ENCODE measurements at places on chromosomes 11 and 22.

DNA sequence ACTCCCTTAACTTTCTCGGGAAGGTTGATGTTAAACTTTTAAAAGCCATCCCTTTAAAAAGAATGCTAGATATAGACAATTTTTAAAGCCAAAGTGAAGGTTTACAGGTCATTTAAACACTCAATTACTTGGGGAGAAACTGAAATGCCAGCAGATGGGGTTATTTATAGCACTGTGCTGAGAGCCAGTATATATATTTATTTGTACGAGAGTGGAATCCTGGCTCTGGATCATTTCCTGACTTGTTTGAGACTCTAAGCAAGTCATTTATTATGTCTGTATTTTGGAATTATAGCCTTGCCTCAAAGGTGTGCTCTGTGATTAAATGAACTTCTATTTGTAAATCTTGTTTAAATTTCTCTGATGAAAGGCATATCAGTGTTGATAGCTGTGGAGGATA, 6.8 kb upstream of the ZBED5 start:
- no peak for DNase-seq

DNA sequence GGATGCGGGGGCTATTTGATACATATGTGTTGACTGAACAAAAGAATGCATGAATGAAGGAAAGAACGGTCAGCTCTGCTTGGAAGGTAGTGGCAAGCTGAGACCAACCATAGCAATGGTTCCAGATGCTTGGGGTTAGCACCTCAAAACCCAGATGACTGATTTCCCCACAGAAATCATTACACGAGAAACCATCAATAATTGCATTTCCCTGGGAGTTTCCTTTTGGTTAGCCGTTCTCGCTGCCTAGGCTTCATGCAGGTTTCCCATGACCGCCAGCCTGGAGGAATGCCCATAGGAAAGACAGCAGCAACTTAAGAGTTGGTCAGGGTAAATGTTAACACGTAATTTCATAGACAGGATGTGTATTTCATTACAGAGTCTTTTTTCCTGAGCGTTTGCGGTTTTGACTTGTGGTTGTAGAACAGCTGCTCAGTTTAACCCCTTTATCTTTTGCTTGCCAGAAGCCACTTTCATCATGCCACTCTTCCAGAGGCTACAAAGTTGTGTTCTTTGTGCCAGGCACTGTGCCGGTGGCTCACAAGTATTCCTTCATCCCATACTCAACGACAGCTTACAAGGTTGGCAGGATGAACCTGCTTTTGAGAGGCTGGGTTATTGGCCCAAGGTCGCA, 2.8 kb downstream of the IL17RA start:
- DNase-seq: no peak

DNA sequence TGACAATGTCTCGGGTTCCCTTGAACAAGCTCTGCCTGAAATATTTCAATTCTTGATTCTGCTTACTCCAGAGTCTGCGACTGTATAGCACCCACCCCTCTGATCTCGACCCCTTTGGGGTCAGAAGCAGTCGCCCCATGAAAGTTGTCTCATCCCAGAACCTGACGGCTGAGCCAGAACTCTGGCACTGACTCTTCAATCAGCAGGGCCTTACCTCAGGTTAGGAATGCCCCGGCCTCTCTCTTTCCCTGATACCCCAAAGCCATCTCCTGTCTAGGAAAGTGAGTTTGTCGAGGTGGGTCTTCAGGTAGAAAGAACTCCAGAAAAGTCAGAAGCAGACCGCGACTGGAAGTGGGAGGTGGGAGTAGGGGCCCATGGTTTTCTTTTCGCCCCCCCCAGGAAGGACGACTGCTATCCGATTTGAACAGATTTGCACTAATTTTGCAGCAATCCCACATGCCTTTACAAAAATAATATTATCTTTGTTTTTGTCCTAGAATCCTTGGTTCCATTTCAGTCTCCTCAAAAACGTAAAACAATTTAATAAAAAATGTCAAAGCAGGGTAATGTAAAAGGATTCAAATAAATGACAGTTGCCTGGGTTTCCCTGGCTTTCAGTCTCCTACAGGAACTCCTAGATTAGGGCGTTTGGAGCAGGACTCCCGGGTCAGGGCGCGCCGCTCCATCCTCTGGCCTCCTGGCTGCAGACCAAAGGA, 898 bp upstream of the ROBO3 start:
- no peak for DNase-seq

GRCh38 chr11:124170801-124171586, 12.2 kb upstream of the OR10D3 start:
- DNase-seq: no peak

DNA sequence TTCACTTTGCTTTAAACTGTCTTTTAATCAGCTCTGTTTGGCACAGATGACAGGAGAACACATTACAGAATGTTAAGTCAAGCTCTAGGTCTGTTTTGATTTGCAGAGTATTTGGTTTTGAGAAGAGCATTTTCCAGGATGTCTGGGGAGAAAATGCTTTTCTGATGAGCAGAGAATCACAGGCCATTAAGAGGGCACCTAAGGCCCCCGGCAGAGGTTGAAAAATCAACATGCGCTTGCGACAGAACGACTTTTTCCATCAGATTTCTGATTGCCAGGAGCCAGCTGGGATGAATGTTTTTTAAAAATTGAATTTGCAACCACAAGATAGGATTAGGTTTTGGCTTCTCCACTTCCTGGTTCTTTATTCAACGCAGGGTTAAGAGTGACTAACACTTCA, 304.5 kb downstream of the JRKL start:
- no peak for DNase-seq

GRCh38 chr11:2531277-2531986, 86.6 kb downstream of the KCNQ1 start:
- peak; percentile 31 for DNase-seq

- DNase-seq: no peak
Observed at GRCh38 chr11:42596576-42597145, 715.1 kb upstream of the API5 start.

Measured in NCI-H526 treated with DMSO at 0.1 percent for 48 hours (cell line).